Activated CD8-positive, alpha-beta memory T cell treated with anti-CD3 and anti-CD28 coated beads for 48 hours (primary cell): ENCODE measurements at places on chromosomes 11 and 22.

GRCh38 chr11:2387266-2387987, 10.3 kb downstream of the CD81 start:
- DNase-seq = no peak

DNA sequence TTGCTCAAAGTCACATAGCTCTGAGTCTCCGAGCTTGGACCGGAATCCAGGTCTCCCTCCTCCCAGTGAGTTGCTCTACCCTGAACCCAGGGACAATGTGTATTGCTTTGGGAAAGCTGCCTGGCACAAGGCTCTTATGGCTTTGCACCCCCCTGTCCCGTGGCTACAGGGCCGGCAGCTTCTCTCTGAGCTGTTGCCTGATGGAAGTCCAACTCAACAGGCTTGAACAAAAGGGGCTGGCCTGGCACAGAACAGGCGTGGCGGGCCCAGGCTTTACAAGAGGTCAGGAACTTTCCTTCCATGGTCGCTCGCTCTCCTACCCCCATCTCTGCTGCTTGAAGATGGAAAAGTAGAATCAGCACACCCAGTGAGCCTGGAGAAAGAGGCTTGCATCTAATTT, 34.3 kb downstream of the MYEOV start:
- DNase-seq = no peak

GRCh38 chr22:47260551-47260950, 498.1 kb downstream of the TBC1D22A start:
- no peak for DNase-seq

GRCh38 chr11:59271811-59272327, 59.1 kb upstream of the MPEG1 start:
- no peak for DNase-seq

DNA sequence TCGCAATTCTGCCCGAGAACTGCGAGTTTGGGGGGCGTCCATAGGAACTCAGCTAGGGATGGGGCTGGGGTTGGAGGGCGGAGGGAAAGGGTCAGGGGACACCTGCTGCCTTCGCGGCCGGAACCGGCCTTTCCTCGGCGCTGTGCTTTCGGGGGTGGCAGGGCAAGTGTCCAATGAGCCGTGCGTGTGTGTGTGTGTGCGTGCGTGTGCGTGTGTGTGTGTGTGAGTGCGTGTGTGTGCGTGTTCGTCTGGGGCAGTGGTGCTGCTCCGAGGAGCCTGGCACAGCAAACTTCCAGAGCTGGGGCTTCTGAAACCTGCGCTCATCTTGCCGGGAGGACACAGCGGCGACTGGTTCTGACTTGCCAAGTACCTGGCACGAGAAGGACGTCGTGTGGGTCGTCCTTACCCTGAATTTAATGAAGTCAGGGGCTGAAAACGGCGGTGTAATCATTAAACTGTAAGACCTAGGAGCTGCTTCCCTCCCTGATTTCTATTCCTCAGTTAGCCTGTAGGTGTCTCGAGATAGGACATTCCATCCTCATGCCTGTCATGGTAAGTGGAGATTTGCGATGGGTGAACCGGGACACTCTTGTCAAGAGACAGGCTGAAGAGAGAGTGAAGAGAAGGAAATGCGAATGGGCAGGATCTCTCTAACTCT, 27.0 kb upstream of the AMOTL1 start:
- no peak for DNase-seq

- no peak for DNase-seq
These were observed 53.3 kb upstream of the PTPN5 start for GRCh38 chr11:18844753-18845367.

DNA sequence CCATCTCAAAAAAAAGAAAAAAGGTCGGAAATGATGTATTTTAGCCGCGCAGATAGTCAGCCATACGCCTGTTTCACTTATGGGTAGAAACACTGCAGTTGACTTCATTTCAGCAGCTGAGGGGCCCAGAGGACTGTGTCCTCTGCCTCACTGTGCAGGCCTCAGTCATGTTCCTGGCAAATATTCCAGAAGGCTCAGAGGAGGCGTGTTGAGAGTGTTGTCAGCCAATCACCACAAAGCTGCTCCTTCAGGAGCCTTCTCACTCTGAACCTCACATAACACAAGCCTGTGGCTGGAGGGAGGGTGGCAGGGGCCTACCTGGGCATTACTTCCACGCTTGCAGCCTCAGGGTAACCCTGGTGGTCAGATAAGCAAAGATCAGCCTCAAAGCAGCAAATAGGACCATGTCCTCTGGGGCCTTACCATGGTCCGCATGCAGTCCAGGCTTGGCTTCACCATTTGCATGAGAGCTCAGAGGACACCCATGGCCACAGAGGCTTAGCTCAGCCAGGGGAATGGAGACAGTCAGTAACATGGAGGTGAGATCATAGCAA, 17.3 kb upstream of the TREH start:
- DNase-seq = no peak

GRCh38 chr11:129313541-129314297, 61.9 kb upstream of the BARX2 start:
- no peak for DNase-seq

DNA sequence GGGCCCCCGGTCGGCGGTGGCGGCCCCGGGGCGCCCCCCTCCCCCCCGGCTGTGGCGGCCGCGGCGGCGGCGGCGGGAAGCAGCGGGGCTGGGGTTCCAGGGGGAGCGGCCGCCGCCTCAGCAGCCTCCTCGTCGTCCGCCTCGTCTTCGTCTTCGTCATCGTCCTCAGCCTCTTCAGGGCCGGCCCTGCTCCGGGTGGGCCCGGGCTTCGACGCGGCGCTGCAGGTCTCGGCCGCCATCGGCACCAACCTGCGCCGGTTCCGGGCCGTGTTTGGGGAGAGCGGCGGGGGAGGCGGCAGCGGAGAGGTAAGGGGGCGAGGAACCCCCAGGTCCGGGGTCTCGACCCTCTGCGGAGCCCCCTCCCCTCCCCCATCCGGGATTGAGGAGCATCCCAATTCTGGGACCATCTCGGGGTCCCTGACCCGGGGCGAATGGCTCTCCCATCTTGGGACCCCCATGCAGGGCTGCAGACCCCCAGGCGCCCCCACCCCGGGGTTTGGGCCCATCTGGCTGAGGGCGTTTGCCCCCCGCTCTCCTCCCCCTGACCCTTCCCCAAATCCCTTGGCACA, 431 bp downstream of the KMT2A start:
- DNase-seq = no peak

DNA sequence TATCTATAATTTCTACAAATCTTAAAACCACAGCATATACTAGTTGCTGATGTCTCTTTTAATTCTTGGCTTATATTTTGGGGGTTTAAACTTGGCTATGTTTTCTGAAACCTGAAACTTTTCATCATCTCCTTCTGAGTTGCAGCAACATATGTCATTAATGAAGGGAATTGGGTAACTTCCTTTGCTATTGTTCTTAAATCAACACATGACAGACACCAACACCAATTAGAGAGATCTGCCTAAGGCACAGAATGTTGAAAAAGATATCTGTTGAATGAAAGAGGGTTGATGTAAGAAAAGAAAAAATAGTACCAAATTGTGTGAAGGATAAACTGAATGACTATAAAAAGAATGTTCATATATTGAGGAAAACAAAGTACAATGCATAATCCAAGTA, 10.3 kb upstream of the GAS2 start:
- DNase-seq = no peak

GRCh38 chr11:68503251-68503687, 42.7 kb downstream of the PPP6R3 start:
- no peak for DNase-seq

- DNase-seq = no peak
These were observed 33.5 kb downstream of the GAB4 start for GRCh38 chr22:16974298-16975084.

GRCh38 chr11:71322861-71323582, 70.6 kb upstream of the SHANK2 start:
- no peak for DNase-seq

DNA sequence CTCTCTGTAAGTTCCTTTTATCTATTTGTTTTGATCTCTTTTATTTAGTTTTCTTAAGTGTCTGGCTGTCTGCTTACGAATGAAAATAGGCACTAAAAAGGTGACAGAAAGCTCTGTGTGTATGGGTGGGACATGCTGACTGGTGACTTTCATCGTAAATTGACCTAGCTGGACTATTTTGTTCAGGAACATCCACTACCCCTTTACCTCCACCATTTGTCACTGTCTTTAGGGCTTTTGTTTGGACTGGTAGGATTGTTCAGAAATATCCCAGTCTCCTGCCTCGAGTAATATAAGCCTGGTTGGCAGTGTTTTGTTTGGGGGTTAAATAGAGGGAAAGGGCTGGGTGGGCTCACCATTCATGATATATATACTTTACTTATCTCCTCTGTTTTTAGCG, 20.9 kb downstream of the EMSY start:
- DNase-seq = no peak

- no peak for DNase-seq
These were observed 51.9 kb downstream of the RBX1 start for GRCh38 chr22:41003066-41003465.

- DNase-seq = no peak
These were observed 31.8 kb upstream of the TBCEL start for GRCh38 chr11:120991830-120992686.

- no peak for DNase-seq
These were observed 138.9 kb downstream of the MPPED1 start for GRCh38 chr22:43550672-43551071.
